ENCODE measurements at places on chromosomes 1 and 21.
A peak's percentile ranks its signal among the peaks of the same experiment; 100 is the strongest.

DNA sequence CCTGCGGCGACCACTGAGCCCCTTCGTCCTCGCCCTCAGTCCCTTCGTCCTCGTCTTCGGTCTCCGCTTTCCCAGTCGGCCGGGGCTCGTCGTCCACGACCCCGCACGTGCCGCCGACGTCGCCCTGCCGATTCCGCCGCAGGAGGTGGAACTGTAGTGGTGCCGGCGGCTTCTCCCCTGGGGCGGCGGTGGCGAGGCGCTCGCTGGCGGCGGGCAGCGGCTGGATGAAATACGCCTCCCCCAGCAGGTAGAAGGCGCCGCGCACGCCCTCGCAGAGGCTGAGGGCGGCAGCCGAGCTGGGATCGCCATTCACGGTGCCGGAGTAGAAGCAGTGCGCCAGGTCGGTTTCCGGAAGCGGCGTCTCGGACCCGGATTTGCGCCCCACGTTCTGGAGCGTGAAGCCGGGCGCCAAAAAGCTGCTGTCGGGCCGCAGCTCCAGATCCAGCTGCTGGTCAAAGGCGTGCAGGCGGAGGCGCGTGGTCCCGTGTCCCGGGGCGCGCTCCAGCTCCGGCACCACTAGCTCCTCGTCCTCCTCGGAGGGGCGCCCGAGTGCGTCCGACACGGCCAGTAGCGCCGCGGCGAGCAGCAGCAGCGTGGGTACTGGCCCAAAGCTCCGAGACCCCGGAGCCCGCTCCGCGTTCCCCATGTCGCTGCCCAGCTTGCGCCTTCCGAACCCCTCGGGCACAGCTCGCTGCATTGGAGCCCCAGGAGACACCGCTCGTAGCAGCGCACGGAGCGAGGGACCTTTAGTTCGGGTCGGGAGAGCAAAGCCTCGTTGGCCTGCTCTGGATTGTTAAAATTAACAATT is 747 bp downstream of the ADAMTS1 start:
- no peak for DNase-seq

GRCh38 chr1:93340090-93340489 is 5.6 kb upstream of the DR1 start:
- peak; percentile 35 for DNase-seq

- DNase-seq = no peak
Measured at GRCh38 chr1:59560807-59561450, 253.8 kb upstream of the HOOK1 start.

DNA sequence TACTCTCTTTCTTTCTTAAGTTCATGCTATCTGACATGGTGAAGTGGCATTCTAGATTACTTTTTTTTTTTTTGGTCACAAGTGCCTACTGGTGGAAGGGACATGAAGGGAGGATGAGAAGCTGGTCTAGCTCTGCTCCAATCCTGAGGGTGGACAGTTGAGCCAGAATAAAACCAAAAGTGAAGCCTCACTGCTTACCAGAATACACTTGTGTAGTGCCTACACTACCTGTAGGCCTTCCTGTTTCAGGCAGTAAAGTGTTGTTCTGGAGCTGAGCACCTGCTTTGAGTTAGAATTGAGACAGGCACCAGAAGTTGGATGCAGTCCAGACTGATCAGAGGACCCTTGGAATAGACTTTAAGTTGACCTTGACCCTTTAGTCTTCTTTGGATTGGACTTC is 40.4 kb upstream of the APOBEC4 start:
- no peak for DNase-seq

DNA sequence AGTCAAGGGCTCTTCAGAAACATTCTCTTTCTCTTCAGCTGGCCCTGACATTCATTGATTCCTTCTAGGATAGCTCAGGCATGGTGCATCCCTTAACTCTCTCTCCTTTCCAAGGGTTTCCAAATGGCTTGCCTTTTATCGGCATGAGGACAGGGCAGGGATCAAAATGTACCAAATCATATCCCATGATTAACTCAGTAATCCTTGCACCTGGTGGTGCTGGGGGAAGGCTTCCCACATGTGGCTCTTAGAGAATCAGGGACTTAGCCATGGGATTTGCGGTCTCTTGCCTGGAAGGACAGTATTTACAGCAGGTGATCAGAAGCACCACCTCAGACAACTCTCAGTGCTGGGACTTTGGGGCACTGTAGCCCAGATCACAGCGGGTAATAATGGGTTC is 46.2 kb upstream of the EDEM3 start:
- no peak for DNase-seq

All from kidney glomerular epithelial cell (primary cell).